ENCODE measurements at places on chromosomes 5 and 9. TPM values are rescaled to one million over a fixed set of nuclear protein-coding genes. Genes with fewer than 3 reads are reported as not detected.

The RUFY1 gene
- 29.0 TPM for total RNA-seq

The SPATA31A3 gene
- not detected for total RNA-seq

The TSSK1B gene
- not detected for total RNA-seq

The SELENOP gene
- total RNA-seq = 0.42 TPM

The CORO2A gene
- total RNA-seq = 0.71 TPM

The JAKMIP2 gene
- total RNA-seq = not detected

The DOCK8 gene
- 0.32 TPM for total RNA-seq

The NSUN2 gene
- 95.5 TPM for total RNA-seq

The PCDHB3 gene
- total RNA-seq = 0.02 TPM

The CDKN2B-AS1 gene
- total RNA-seq = not detected

The ANKRD20A1 gene
- 0.28 TPM for total RNA-seq

The IRX1 gene
- total RNA-seq = not detected

The NOTCH1 gene
- 12.2 TPM for total RNA-seq

The LCN15 gene
- total RNA-seq = not detected

The GABRP gene
- total RNA-seq = not detected

The GPR150 gene
- 0.07 TPM for total RNA-seq

The MINAR2 gene
- not detected for total RNA-seq

The PRR7 gene
- total RNA-seq = 35.4 TPM

The SLC46A2 gene
- total RNA-seq = not detected
